ENCODE measurements at places on chromosomes 1 and 21. TPM values are rescaled to one million over a fixed set of nuclear protein-coding genes. Genes with fewer than 3 reads are reported as not detected.
A peak's percentile ranks its signal among the peaks of the same experiment; 100 is the strongest.

DNA sequence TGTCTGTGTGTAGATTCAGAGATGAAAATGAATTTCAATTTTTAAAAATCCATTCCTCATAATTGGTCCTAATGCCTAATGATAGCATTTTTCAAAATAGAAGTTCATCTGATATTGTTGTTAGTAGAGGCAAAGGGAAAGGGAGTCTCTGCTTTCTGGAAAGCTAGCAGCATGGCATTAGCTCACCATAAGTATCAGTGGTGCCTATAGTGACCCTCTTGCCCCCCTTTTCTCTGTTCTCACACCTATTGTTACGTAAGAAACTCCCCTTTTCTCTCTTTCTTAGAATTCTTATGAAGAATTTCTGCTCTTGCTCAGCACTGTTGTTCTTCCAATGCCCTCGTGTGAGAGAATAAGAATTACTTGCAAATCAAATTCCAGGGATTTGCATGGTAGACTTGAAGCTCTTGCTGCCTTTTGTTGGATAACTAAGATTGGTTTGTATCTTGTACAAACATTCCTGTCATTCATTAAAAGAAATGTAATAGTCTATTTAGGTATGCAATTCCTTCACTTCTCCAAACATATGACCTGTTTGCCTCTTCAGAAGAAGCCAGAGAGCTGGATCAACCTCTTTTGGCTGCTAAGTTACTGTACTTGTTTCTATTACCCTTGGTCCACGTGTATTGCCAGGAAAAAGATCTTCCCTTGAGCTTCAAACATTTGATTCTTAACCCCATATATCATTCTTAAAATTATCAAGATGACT lies 69.2 kb upstream of the MAGI3 start:
- H3K4me3 ChIP-seq = no peak overlapping the region
- no peaks in the 10 kb centered on the region for H3K27me3 ChIP-seq
- no peaks in the 10 kb centered on the region for H3K4me1 ChIP-seq

DNA sequence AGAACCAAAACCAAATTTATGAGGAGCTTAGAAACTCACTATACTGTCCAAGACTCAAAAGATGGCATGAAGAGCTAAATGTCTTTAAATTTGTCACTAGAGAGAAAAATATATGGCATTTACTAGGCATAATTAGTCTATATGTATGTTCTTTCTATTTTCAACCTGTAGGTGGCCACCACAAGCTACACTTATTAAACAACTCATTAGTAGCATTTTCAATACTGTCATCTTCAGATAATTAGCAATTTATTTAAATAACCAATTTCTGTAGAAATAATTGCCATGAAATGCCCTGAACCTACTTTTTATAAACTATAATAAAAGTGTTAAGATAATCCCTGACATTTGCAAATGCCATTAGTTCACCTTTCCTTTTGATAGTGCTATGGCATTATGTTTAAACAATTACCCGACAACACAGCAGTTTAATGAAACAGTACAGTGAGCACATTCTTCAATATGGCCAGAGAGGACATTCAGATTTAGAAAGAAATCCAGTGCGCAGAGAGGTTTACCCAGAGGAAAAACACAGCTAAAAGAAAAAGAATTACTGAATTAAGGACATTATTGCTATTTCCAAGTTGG lies 522.5 kb downstream of the PTBP2 start:
- no peak overlapping the region for H3K4me3 ChIP-seq
- no peak overlapping the region for H3K27ac ChIP-seq
- no peak for DNase-seq
- H3K36me3 ChIP-seq = peaks cover 4% of the 10 kb centered on the region
- no peaks in the 10 kb centered on the region for H3K27me3 ChIP-seq
- no peaks in the 10 kb centered on the region for H3K4me1 ChIP-seq

DNA sequence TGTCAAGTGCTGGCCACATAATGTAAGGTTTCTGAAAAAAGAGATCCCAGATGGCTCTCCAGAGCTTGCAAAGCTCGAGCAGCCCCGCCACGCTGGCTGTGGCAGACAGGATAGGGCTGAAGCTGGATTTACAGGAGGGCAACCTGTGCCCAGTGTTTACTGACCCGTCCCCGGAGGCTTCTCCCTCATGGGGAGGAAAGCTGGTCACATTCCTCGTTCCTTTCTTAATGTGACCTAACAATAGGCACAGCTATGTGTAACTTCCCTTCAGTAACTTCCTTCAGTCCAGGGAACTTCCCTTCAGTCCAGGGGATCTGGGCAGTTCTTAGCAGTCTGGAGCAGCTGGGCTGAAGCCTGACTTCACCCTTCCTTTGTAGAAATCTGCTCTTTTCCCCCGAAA lies 7.7 kb downstream of the SLFNL1 start:
- DNase-seq = no peak
- no peak overlapping the region for H3K4me3 ChIP-seq
- no peaks in the 10 kb centered on the region for H3K27me3 ChIP-seq
- H3K27ac ChIP-seq = no peak overlapping the region
- H3K36me3 ChIP-seq = peaks cover 80% of the 10 kb centered on the region

- H3K36me3 ChIP-seq = no peaks in the 10 kb centered on the region
- H3K4me1 ChIP-seq = no peaks in the 10 kb centered on the region
- H3K27ac ChIP-seq = no peak overlapping the region
- no peak for DNase-seq
- H3K27me3 ChIP-seq = no peaks in the 10 kb centered on the region
These were observed 23.1 kb upstream of the AJAP1 start for GRCh38 chr1:4631321-4631720.

DNA sequence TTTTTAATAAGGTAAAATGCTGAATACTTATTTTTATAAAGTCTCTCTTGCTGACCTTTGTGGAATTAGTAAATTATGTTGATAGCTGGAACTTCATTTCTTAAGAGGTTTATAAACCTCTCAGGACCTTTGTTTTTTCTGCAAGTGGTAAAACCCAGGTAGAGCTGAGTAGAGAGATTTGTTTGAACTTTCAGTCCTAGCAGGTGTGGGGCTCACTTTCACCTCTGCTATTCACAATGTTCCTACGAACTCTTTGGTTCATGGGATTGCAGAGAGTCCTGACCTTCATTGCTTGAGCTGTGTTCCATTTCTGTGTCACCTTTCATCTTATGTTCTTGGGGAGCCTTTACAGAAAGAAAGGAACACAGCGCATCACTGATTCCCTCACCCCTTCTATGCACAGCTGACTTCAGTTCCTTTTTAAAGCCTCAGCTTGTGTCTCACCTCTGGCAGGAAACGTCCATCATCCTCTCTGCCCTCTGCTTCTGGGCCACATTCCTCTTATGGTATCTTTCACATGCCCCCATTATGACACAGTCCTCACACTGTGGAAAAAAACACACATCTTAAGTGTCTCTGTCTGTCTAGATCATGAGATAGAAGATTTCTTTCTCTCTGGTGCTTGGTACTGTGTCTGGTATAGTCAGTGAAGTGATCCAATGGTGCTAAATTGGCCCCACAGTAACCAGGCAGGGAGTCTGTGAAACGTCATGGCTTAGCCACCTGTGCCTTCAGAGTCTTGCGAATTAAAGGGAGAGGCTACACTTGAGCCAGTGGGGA lies 262.5 kb upstream of the B3GALT2 start:
- H3K27ac ChIP-seq = no peak overlapping the region
- H3K4me3 ChIP-seq = no peak overlapping the region
- no peaks in the 10 kb centered on the region for H3K4me1 ChIP-seq
- no peak for DNase-seq
- H3K27me3 ChIP-seq = no peaks in the 10 kb centered on the region

GRCh38 chr1:58190267-58190988 lies 356.1 kb downstream of the OMA1 start:
- H3K4me3 ChIP-seq = no peak overlapping the region
- H3K27ac ChIP-seq = no peak overlapping the region
- H3K36me3 ChIP-seq = peaks cover 4% of the 10 kb centered on the region
- DNase-seq = no peak
- H3K4me1 ChIP-seq = no peaks in the 10 kb centered on the region
- no peaks in the 10 kb centered on the region for H3K27me3 ChIP-seq

DNA sequence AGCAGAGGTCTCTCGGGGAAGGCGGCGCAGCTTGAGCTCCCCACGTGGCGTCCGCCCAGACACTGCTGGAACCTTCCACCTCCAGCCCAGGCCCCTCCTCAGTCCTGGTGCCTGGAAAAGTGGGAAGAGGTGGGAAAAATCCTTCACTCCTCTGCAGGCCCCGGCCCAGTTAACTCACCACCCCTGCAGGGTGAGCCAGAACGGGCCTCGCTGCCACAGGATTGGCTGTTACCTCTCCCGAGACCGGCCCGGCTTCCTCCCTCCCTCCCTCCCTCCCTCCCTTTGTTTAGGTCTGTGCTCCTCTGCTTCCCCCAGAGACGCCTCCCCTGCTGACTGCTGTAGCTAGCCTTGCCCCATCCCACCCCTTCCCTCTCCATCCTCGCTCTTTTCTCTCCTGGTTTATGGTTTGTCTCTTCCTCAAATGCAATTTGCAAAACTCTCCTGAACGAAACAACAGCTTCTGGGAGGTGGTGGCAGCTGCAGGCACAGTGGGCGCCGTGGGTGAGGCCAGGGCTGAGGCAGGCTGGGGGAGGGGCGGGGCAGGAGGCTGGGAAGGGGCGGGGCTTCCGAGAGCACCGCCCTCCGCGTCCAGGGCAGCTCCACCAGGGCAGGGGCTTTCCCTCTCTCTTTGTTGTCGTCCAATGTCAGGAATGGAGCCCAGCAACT lies 6.5 kb downstream of the CAPN9 start:
- H3K27ac ChIP-seq = no peak overlapping the region
- peak; percentile 93 for DNase-seq
- H3K27me3 ChIP-seq = no peaks in the 10 kb centered on the region

DNA sequence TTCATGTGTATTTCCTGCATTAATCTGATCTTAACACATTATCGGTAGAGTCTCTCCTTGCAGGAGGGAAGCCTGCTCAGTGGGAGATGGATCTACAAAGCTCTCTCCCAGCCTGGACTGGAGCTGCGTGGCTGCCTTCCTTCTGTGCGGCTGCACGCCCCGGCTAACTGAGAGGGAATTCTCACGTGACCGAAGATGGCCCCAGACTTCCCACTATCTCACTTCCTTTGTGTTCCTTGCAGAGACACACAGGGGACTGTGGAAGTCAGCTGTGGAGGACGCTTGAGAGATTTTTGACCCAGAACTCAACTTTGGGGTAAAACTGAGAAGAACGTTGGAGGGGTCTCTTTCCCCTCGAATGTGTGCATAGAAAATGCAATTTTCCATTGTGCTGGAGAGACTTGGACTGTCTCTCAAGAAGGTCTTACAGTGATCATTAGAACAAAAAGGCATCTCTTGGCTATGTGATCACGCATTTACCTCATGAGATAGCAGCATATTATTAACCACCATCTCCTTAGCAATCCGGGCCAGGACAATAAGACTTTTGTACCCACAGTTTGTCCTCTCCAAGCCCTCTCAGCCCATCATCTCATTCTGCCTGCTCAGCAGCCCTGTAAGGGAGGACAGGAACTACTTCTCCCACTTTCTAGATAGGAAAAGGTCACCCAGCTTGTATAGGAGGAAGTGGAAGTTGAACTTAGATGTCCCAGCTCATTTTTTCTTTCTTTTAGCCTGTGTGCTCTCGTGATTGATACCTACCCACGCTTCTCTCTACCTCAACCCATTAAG lies 49.3 kb upstream of the TARBP1 start:
- no peak overlapping the region for H3K4me3 ChIP-seq
- H3K27me3 ChIP-seq = no peaks in the 10 kb centered on the region
- no peak for DNase-seq
- H3K27ac ChIP-seq = no peak overlapping the region

The FCRLB gene
- total RNA-seq = not detected

Data from H9 (cell line).